Left forelimb (tissue), 1 donor: ENCODE measurements at places on chromosomes 1 and 21.

DNA sequence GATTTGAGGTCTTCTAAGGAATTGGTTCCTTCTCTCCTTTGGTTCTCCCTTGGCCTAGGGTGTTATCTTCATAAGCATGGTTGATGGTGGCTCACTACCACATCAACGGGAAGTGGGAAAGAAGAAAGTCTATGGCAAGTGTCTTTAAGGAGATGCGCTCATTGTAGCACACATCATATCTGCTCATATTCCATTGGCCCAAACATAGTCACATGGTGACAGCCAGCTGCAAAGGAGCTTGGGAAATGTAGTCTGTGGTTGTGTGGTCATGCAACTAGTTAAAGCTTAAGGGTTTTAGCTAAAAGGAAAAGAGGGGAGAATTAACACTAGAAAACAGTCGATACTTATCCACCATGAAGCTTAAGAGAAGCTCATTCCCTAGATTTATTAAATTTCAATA lies 11.4 kb upstream of the MRPS6 start:
- no peak for DNase-seq

DNA sequence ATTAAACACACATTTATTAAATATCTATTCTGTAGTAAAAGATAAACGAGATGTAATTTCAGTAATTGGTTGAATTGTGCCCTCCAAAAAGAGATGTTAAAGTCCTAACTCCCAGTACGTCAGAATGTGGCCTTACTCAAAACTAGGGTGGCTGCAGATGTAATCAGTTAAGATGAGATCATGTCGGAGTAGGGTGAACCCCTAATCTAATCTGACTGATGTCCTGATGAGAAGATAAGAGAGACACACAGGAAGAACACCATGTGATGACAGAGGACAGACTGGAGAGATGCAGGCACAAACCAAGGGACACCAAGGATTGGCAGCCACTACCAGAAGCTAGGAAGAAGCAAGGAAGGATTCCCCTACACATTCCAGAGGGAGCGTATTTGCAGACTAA lies 104.1 kb downstream of the SLC25A24 start:
- DNase-seq = no peak

DNA sequence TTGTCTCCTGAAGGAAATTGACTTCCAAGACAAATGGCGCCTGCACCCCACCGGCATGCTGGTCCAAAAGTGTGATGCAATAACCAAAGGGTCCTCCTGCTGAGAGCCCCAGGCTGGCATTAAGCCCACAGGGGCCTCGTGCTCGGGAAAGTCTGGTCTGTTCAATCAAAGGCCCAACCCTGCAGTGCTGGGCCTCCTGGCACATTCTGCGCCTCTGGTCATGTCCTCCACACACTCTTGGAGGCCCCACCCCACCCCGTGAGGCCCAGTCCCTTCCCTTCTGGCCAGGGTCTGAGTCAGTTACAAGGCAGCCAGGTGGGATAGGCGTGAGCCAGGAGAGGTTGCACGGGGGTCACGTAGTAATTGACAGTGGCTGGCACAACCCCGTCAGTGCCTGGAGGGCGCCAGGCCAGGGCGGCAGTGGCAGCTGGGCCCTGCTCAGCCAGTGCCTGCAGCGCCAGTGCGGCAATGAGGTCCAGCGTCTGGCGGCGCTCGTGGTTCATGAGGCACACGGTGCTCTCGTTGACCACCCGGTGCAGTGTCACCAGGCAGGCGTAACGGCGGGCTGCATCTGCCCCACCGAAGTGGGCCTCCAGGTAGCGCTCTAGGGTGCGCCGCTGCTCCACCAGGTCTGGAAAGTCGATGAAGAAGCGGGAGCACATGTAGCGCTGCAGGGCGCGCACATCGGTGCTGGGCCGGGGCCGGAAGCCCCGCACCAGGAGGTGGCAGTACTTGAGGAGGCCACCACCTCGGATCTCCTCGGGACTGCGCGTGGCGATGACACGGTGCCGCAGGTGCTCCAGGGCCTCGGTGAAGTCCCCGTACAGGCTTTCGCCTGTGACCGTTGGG lies 6.8 kb downstream of the TENT5B start:
- no peak for DNase-seq

DNA sequence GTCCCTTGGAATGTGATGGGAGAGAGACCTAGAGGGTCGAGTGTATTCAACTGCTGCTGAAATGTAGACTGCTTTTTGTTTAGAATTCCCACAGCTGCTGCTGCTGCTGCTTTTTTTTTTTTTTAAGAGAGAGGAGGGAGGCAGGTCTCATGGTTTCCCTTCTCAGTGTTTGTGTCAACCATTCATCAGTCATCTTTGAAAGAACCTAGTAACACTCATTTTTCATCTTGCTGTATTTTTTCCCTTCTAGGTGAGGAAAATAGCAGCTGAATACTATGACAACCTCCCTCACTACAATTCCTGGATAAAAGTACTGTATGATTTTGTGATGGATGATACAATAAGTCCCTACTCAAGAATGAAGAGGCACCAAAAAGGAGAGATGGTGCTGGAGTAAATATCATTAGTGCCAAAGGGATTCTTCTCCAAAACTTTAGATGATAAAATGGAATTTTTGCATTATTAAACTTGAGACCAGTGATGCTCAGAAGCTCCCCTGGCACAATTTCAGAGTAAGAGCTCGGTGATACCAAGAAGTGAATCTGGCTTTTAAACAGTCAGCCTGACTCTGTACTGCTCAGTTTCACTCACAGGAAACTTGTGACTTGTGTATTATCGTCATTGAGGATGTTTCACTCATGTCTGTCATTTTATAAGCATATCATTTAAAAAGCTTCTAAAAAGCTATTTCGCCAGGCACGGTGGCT lies 9.2 kb downstream of the DEGS1 start:
- no peak for DNase-seq

GRCh38 chr1:164668491-164669400 lies 109.8 kb downstream of the PBX1 start:
- DNase-seq = no peak

DNA sequence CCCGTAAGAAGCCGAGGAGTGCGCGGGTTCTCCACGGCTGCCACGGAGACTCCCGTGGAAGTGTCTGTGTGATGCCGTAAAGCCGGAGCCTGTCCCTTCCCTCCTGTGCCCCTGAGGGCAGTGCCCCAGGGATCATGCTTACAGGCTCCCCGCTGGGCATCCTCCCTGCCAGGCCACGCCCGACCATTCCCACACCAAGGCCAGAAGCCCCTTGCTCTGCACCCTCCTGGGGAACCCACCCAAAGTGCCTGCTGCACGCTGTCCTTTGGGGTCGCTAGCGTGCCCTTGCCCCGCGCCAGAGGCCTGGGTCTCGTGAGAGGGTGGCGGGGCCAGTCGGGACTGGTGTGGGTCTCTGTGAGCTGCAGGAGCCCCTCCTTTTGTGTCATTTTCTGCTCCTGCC lies 228.5 kb upstream of the C1orf174 start:
- DNase-seq = no peak

- DNase-seq = no peak
Observed at GRCh38 chr1:173297798-173298391, 90.8 kb upstream of the TNFSF4 start.

DNA sequence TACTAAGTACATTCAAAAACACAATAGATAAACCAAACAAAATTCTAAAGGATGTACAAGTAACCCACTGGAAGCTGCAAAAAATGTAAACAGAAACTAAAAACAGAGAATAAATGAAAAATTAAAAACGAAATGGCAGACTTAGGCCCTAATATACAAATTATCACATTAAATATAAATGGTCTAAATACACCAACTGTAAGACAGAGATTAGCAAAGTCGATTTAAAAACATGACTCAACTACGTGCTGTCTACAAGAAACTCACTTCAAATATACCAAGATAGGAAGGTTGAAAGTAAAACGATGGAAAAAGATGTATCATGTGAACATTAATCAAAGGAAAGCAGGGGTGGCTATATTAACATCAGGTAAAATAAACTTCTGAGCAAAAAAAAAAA lies 23.1 kb downstream of the SLC19A1 start:
- no peak for DNase-seq

DNA sequence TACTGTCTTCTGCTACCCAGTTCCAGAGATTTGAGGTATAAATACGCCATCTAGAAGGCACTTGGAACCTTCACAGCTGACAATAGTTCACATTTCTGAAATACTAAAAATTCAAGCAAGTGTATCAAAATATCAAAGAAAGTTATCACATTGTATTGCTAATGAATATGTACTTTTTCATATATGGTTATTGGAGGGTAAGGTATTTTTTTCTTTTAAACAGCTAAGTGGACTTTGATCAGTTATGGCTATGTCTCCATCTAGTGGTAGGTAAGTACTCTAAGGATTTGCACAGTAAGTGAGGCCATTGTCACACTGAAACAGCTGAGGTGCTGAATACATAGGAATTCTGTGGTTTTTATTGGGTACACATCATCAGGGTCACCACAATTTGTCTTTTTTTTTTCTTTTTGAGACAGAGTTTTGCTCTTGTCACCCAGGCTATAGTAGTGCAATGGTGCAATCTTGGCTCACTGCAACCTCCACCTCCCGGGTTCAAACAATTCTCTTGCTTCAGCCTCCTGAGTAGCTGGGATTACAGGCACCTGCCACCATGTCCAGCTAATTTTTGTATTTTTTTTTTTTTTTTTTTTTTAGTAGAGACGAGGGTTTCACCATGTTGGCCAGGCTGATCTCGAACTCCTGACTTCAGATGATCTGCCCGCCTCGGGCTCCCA lies 49.1 kb upstream of the CR2 start:
- no peak for DNase-seq

DNA sequence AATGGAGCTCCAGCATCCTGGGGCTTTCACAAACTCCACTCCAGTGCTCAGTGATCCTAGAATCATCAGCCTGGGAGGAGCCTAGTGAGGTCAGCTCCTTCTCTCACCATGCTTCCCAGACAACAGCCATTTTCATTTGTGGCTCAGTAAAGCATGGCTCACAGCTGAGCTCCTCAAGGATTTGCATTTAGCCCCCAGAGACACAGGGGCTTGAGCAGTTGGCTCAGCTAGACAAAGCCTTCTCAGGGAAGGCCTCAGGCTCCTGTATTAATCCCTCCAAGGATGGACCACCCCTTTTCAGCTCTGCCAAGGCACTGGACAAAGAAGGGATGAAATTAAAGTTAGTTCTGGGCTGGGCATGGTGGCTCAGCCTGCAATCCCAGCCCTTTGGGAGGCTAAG lies 39.5 kb downstream of the ERI3 start:
- no peak for DNase-seq

- no peak for DNase-seq
Observed at GRCh38 chr1:53628286-53628955, 110.5 kb downstream of the GLIS1 start.

- DNase-seq = peak; percentile 71
Observed at GRCh38 chr1:60564916-60565750, 491.6 kb upstream of the C1orf87 start.

GRCh38 chr1:82246050-82246449 lies 445.3 kb downstream of the ADGRL2 start:
- no peak for DNase-seq

DNA sequence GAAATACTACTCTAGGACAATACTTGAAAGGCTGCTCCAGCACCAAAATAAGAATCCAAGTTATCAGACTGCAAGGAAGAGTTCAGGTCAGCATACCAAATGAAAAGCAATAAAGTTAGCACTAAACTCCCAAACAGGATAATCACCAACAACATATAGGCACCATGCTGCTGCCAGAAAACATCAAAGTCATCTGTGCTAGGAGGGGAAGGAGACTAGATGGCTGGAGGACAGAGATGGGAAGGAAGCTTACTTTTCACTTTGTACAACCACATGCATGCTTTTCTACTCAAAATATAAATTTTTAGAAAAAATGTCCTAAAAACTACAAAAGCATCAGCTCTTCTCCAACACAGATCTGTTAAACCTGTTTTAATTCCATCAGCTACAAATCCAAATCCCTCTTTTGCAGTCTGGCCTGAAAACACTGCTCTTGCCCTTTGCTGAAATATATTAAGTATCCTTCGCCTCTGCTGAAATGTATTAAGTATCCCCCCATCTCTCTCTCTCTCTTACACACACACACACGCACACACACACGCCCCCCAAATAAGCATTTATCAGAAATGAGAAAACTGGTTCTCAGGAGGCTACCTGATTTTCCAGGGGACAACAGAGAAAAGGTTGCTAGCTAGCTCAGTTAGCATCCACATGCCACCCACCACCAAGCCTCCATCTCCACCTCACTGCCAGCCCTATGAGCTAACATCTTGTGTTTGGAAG lies 1.5 kb downstream of the GATAD2B start:
- no peak for DNase-seq

- DNase-seq = no peak
Observed at GRCh38 chr1:182715531-182715930, 31.1 kb upstream of the RGS8 start.

- DNase-seq = no peak
Observed at GRCh38 chr1:168617974-168618750, 41.8 kb downstream of the XCL1 start.

DNA sequence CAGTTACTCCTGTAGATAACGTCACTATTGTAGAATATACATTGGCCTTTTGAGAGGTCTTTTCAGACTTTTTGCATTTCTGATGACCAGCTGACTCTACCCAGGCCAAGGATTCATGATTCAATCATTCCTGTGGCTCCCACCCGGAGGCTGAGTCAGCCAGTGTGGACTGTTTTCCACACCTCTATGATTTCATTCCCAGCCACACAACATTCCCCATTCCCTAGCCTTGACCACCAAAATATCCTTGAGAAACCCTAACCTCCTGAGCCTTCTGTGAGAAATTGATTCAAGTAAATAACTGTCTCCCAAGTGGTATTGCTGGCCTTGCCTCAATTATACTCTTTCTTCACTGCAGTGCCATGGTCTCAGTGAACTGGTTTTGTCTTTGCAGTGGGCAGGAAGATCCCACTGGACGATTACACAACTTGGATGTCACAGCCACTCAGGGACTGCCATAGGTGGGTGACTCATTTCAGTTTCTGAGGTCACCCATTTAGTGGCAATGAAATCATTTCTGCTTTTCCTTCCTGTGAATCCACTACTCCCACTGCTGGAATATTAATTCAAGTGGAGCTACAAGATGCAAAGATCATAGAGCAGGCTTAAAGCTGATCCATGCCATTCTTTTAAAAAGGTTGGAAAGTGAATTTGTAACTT lies 518.6 kb upstream of the ZP4 start:
- DNase-seq = no peak

GRCh38 chr1:205430696-205431305 lies 8.9 kb upstream of the LEMD1 start:
- DNase-seq = peak; percentile 79

DNA sequence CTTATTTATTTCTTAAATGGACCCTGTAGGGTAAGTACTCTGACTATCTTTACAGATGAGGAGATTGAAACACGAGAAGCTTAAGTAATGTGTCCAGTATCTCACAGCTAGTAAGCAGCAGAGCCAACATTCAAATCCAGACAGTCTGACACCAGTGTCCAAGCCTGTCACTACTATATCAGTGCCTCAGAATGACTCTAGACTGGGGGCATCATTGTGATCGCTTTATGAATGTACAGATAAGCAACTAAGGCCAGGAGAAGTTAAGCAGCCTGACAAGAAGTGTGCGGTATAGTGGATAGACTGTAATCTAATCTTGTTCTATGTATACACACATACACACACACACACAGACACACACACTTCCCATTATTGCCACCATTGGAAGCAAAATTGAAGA lies 158.7 kb downstream of the NTNG1 start:
- no peak for DNase-seq
